ENCODE measurements at places on chromosomes 7 and 10. TPM values are rescaled to one million over a fixed set of nuclear protein-coding genes. Genes with fewer than 3 reads are reported as not detected.

CAMK2G gene
- total RNA-seq = 50.1 TPM

PILRA gene
- 0.82 TPM for total RNA-seq

MCM10 gene
- total RNA-seq = 2.4 TPM

CALHM2 gene
- total RNA-seq = 1.6 TPM

HGF gene
- total RNA-seq = 5.7 TPM

CYP3A5 gene
- 1.6 TPM for total RNA-seq

KLF14 gene
- not detected for total RNA-seq

AS3MT gene
- total RNA-seq = 13.5 TPM

SOSTDC1 gene
- total RNA-seq = 30.2 TPM

LYZL2 gene
- not detected for total RNA-seq

BHLHA15 gene
- 8.6 TPM for total RNA-seq

MRC1 gene
- 3.7 TPM for total RNA-seq

FAM237B gene
- under 0.01 TPM for total RNA-seq

DNA sequence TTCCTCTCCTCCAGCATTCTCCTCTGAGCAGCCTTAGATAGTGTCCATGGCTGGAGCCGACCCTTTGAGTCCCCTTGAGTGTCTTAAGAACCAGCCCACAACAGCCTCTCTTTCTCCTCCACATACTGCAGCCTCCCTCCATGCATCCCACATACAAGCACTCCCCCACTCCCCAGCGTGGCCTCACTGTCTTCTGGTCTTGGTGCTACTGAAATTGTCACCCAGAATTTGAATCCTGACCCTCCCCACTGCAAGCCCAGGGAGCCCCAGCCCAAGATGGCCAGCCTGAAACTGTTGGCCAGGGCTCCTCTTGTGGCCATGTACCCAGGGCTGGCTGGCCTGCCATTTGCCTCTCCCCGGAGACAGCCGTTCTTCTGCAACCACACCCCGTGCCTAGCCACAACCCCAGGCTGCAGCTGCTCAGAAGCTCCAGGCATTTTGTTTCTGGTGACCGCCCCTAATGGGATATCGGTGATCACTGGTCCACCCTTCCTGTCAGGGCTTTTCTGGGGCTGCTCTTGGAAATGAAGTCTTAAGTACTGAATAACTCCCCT, 18.8 kb upstream of the SH2D4B start:
- DNase-seq = no peak

GRCh38 chr10:93333278-93333978, 148.7 kb downstream of the MYOF start:
- DNase-seq = no peak

GRCh38 chr7:18792871-18793595, 297.5 kb downstream of the HDAC9 start:
- no peak for DNase-seq

DNA sequence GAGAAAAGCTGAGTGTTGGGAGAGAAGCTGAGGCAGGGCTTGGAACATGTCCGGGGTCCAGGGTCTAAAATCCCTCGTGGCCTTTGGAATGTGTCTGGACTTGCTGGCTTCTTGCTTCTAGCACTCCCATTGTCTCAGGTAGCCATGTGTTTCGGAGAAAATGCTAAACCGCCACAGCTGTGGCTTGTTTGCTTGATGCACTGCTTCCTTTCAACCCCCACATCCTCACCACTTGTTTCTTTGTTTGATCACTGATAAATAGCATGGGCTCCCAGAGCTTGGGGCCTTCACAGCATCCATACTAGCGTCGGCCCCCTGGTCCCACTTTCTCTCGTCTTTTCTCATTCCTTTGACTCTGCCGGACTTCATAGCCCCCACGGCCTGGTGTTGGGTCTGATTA, 102.7 kb downstream of the ANKRD26 start:
- DNase-seq = no peak

- DNase-seq = no peak
Observed at GRCh38 chr7:24356718-24357386, 72.9 kb downstream of the NPY start.

GRCh38 chr10:29112827-29113615, 175.8 kb upstream of the LYZL1 start:
- DNase-seq = no peak

GRCh38 chr10:104304927-104305326, 33.3 kb downstream of the ITPRIP start:
- DNase-seq = no peak

DNA sequence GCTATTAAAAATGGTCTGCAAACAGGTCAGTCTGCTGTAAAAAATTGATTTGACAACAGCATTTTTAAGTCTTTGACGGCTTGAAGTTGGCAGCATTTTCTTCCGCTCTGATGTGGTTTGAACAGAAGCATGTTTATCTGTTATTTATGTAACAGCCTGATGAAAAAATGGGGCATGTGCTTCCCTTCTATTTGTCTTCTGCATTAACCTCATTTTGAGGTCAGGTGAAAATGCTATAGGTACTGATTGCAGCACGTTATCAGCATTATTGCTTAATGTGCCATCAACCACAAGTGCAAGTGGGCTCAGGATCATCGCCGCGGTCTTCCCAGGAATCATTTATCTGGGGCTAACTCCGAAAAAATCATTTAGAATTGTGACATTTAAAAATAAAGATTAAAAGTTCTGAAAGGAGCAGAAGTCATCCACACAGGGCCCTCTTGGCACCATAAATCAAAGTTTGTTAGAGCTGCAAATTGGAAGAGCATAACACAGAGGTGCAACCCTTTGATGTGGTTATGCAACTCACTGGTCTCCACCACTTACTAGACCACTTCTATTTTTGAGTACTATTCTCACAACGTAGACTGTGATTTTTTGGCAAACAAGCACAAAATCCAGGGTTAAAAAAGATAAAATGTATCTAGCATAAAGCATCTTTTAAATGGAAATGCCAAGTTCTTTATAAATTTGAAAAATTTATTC, 307.7 kb downstream of the MDFIC start:
- DNase-seq = no peak

DNA sequence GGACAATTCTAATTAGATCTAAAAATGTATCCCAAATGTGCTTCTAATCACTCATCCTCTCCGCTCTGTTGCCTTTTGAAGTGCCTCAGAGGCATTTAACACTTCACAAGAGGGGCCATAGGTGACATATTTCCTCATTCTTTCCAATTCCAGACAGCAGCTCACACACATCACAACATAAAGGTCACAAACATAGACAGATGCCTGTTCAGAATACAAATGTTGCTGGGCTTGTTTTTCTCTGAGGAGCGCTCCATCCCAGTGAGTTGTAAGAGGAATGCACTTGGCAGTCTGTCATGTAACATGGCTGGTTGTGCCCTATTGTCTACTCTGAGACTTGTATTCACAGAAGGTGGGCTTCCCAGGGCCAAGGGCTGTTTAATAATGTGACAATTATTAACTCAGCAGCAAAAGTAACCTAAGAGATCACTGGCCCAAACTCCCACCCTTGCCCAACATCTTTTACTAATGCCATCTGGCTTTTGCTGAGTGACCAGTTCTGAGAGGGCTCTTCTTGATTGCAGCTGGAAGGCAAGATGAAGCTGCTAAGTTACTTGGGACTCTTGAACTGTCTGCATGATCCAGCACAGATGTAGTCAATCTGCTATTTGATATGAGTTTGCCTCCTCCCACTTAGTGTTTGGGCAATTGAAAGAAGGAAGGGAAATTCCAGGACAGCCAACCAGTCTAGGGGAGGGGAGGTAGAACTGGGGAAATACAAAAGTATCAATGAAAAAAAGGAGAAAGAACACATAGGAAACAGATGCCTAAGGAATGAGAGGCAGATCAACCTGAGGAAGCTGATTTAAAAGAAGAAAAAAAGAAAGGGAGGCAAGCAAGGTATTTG, 13.6 kb downstream of the PON2 start:
- no peak for DNase-seq

- DNase-seq = no peak
Observed at GRCh38 chr10:113411456-113411855, 141.4 kb upstream of the HABP2 start.

DNA sequence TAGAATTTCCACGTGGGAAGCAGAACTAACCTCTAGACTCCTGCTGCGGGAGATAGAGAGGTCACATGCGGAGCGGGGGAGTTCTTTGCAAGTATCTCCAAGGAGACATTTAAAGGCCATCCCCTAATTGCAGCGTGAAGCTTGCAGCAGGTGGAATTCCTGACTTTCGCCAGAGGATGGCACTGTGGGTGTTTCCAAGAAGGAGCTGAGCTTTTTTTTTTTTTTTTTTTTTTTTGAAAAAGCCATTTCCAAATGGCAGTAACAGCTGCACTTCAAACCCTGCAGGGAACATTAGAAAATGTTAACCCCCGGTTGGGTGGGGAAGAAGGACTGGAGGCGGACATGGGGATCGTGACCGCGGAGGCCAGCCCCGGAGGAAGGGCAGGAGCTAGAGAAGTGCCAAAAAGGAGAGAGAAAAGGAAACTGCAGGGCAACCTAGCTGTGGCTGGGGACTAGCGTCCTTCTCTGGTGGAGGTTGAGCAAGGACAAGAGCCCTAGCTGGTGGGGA, 487.7 kb downstream of the TYW1 start:
- peak; percentile 57 for DNase-seq

GRCh38 chr10:100730725-100731406, 14.5 kb upstream of the PAX2 start:
- DNase-seq = no peak

GRCh38 chr10:7400068-7400715, 10.6 kb downstream of the SFMBT2 start:
- no peak for DNase-seq

GRCh38 chr10:6649903-6650302, 69.8 kb upstream of the PRKCQ start:
- DNase-seq = no peak

DNA sequence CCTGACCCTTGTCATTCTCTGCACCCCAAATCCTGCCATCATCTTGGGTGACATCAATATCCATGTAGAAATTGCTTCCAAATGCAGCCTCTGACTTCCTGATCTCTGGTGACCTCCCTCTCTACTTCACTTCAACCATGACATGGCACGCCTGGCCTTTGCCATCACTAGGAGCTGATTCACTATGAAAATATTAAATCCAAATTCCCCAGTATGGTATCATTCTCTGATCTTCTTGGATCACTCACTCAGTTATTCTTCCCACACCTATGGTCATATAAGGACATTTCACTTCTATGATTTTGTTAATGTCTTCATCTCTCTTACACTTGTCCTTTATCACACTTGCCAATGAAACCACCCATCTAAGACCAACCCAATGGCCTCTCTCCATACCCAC, 73.7 kb upstream of the ODAD2 start:
- no peak for DNase-seq

DNA sequence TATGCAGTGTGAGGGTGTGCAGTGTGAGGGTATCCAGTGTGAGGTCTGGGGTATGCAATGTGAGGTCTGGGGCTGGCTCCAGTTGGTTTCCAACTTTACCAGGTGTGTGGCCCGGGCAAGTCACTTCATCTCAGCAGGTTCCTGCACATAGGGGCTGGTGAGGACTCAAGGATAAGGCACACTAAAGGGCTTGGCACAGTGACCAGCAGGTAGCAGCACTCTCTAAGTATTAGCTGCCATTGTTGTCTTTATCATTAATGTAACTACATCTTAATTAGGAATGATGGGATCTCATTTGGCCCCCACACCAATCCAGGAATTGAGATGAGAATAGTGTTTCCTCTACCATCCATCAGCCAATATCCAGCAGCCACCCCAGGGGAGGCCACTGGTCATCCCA, 117.3 kb downstream of the KCNMA1 start:
- no peak for DNase-seq

GRCh38 chr7:29622335-29623265, 59.0 kb downstream of the PRR15 start:
- no peak for DNase-seq

DNA sequence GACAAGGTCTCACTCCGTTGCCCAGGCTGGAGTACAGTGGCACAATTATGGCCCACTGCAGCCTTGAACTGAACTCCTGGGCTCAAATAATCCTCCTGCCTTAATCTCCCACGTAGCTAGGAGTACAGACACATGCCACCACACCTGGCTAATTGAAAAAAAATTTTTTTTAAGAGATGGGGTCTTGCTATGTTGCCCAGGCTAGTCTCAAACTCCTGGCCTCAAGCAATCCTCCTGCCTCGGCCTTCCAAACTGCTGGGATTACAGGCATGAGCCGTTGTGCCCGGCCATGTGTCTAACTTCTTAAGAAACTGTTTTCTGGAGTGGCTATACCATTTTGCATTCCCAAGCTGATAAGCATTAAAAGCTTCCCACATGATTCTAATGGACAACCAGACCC, 9.5 kb upstream of the EFCAB10 start:
- no peak for DNase-seq

GRCh38 chr10:47445720-47446119, 38.2 kb downstream of the ANXA8 start:
- DNase-seq = no peak

GRCh38 chr7:116334555-116334954, 124.2 kb downstream of the TES start:
- no peak for DNase-seq
